ENCODE measurements at places on chromosomes 2 and 18. TPM values are rescaled to one million over a fixed set of nuclear protein-coding genes. Genes with fewer than 3 reads are reported as not detected.

DNA sequence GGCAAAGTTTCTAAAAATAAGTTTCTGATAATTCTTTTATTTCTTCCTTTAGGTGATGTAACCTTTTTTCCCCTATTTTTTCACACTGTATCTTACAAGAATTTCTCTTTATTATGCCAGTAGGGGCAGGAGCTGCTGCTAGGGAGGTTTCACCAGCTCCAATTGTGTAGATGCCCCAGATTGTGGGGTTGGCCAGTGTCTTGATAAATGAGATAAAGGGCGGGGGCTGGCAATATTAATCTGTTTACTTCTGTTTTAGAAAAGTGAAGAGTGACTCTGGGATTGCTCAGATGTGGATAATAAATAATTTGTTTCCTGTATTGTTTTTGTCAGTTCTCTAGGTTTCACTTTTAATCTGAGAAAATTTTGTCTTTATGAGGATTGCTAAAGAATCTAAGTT is 190.4 kb downstream of the MC4R start:
- DNase-seq = no peak

GRCh38 chr2:217331523-217332416 is 471.9 kb upstream of the TNP1 start:
- DNase-seq = no peak

DNA sequence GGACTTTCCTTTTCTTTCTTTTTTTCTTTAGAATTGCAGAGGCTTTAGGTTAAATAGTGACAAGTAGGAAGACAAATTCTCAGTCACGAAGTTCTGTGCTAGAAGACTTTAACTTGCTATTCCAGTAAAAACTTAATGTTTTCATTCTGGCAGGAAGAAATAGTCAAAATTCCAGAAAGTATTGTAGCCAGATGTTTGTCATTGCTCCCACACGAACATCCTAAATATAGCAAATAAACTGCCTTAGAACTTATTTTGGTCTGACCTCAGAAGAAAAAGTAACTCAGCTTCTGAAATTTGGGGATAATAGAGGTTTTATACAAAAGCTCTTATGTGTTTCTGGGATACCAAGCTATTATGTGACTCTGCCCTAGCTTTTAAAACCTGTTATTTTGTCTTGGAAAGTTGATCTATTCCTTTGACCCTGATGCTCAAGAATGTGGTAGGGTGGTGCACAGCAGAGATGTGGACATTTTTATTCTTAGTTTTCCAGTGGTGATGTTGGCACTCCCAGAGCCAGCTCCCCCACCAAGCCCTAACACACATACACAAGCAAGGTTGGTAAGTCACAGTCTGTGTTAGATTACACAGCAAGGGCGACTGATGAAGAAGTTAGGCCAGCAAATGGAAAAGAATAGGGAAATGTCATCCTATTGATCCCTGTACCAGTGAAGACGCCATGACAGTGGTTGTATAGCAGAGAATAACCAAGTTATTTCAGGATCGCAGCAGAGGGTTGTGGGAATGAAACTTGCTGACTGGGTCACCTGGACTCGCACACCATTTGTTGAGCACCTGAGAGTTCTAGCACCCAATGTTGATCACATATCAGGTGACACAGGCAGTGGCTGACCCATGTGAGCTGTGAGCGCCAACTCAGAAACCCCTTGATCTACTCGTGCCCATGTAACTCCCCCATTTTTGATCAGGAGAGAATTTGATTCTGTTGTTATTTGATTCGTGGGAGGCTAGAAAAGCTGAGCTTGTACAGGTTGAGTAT is 23.7 kb downstream of the FARP2 start:
- no peak for DNase-seq

DNA sequence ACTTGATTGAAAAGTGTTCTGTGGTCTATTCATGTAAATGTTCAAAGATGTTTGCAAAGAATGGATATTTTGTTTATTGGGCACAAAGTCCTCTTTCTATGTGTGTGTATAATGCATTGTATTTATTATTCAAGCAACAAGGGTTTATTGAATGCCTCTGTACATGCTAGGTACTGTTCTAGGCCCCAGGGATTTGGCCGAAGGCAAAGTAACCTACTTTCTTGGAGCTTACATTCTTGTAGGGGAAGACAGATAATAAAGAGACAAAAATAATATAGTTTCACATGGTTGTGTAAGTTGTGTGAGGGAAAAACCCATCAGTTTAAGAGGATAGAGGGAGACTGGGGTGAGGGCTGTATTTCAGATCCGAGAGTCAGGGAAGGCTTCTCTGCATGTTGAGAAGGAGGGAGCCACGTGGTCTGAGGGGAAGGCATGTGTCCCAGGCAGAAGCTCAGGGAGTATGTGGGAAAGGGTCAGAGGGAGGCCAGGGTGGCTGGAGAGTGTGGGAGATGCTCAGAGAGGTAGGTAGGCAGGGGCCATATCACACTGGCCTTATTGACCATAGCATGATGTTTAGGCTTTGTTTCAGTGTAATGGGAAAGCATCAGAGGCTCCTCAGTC is 40.4 kb upstream of the GPR155 start:
- DNase-seq = no peak

DNA sequence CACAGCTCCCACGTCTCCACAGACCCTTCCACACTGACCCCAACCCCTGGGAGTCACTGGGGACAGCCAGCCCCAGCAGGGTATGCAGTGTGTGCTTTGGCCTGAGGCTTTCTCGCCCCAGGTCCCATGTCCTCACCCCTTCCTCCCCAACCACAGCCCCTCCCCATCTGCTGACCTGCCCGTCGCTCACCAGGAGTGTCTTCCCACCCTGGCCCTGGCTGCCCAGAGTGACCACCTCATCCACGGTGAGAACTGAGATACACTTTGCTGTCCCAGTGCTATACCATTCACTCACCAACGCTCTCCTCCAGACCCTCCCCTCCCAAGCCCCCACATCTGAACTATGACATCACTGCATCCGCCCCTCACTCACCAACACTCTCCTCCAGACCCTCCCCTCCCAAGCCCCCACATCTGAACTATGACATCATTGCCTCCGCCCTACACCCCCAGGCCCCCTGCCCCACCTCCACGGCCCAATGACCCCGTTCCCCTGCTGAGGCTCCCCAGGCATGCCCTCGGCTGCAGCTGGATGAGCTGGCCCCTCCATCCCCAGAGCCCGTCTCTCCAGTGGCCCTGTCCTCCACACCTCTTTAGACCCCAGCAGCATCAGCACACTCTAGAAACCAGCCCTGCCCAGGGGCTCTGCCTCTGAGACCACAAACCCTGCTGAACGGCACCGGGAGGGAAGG is 55.2 kb downstream of the ANKMY1 start:
- DNase-seq = no peak

DNA sequence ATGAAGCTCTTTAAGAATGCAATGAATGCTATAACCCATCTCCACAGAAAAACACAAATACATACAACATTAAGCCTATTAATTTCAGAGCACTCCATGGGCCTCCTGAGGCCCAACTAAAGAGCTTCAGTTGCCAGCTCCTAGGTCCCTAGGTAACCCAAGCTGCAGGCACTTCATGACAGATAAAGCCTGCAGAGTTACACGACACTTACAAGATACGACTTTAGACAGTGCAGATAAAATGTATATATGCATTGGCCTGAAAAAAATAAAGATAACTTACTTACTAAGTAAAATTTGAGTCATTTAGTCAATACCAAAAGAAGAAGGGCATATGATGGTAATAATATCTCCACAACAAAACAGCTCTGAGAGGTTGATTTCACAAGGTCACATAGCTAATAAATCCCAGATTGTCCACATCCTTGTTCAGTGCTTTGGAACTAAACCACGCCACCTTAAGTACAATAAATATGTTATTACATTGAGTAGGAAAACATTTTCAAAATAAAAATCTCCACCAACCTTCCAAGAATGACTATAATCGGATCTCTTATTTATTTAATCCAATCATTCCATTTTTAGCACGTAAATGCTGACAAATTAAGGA is 3.4 kb downstream of the MAP4K3 start:
- DNase-seq = no peak

GRCh38 chr2:173997753-173998152 is 32.6 kb upstream of the SP3 start:
- no peak for DNase-seq

- no peak for DNase-seq
These were observed 6.1 kb upstream of the TMEM185B start for GRCh38 chr2:120229341-120229740.

GRCh38 chr2:55152475-55153412 is 79.3 kb downstream of the CLHC1 start:
- DNase-seq = no peak

- DNase-seq = no peak
These were observed 193.2 kb downstream of the MBD2 start for GRCh38 chr18:54031243-54031642.

- DNase-seq = no peak
These were observed 62.6 kb upstream of the ST6GAL2 start for GRCh38 chr2:106948540-106948939.

GRCh38 chr2:100630473-100630977 is 67.7 kb downstream of the PDCL3 start:
- no peak for DNase-seq

- DNase-seq = no peak
These were observed 244.9 kb downstream of the ETAA1 start for GRCh38 chr2:67642046-67642382.

GRCh38 chr2:241815477-241816430 is 6.8 kb downstream of the NEU4 start:
- DNase-seq = no peak

DNA sequence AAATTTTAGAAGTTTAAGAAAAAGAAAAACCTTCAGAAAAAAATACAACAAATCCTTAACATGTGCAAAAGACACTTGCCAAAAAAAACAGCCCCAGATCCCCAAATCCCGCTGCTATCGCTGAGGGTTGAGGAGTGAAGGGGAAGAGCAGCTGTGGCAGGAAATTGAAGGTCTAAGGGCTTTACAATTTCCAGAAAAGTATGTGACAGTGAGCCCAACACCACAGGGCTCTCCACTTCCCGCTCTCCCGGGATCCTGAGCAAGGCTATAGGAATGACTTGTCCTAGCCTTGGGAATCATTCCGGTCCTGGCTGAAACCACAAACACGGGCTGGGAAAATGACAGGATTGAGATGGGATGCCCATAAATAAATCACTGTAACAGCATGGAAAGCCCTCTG is 191.4 kb downstream of the TMEM163 start:
- no peak for DNase-seq

GRCh38 chr2:98565941-98566340 is 42.4 kb downstream of the COA5 start:
- no peak for DNase-seq

The COL4A4 gene
- total RNA-seq = 0.40 TPM

The UGT1A6 gene
- total RNA-seq = 30.8 TPM

The IL1F10 gene
- 0.53 TPM for total RNA-seq

The NEU2 gene
- not detected for total RNA-seq

The C2orf80 gene
- not detected for total RNA-seq

The LYPD6 gene
- 0.83 TPM for total RNA-seq

The UGT1A5 gene
- total RNA-seq = 0.67 TPM

The ERBB4 gene
- 0.04 TPM for total RNA-seq

The IL18R1 gene
- 5.5 TPM for total RNA-seq

The MGAT5 gene
- total RNA-seq = 22.7 TPM

The RGPD5 gene
- total RNA-seq = 3.3 TPM

Data from esophagus squamous epithelium (tissue), 5 donors.